Epithelial cell of proximal tubule (primary cell): ENCODE measurements at places on chromosomes 5 and 9. TPM values are rescaled to one million over a fixed set of nuclear protein-coding genes. Genes with fewer than 3 reads are reported as not detected.

The KCNV2 gene
- total RNA-seq, result not detected in 2 replicates

The NOXA1 gene
- 0.14 and 2.1 TPM in 2 replicates for total RNA-seq

The SPATA31D4 gene
- not detected in 2 replicates for total RNA-seq

The C8G gene
- total RNA-seq, result not detected in 2 replicates

The SLC34A1 gene
- not detected in 2 replicates for total RNA-seq

The ADRA1B gene
- 4.0 and 5.9 TPM in 2 replicates for total RNA-seq

The STPG3 gene
- not detected in 2 replicates for total RNA-seq

The CDX1 gene
- total RNA-seq, result not detected in 2 replicates

The SHISAL2B gene
- total RNA-seq, result not detected in 2 replicates

The CDKN2B-AS1 gene
- total RNA-seq, result 0.87 TPM in 1 of 2 replicates, not detected in the other

The PRLR gene
- 0.22 and 0.35 TPM in 2 replicates for total RNA-seq

The ELOVL7 gene
- total RNA-seq, result 6.3 and 7.5 TPM in 2 replicates

The IL5 gene
- not detected in 2 replicates for total RNA-seq

The EQTN gene
- not detected in 2 replicates for total RNA-seq

The GARIN3 gene
- not detected in 2 replicates for total RNA-seq

The PCYOX1L gene
- total RNA-seq, result 6.1 and 7.1 TPM in 2 replicates

The SEPTIN8 gene
- total RNA-seq, result 38.1 and 51.5 TPM in 2 replicates

The PDCD1LG2 gene
- total RNA-seq, result 2.7 and 12.4 TPM in 2 replicates

The PPP3R2 gene
- total RNA-seq, result not detected in 2 replicates

The MRPS2 gene
- 68.1 and 117 TPM in 2 replicates for total RNA-seq

The NOL6 gene
- 19.3 and 45.4 TPM in 2 replicates for total RNA-seq

The CCDC152 gene
- total RNA-seq, result 2.7 TPM in 2 replicates

The UBTD2 gene
- 15.1 and 25.2 TPM in 2 replicates for total RNA-seq

The SH2D3C gene
- not detected in 2 replicates for total RNA-seq

The CDC25C gene
- 14.2 and 17.6 TPM in 2 replicates for total RNA-seq

The ARSK gene
- 6.1 and 8.7 TPM in 2 replicates for total RNA-seq

The TEX48 gene
- total RNA-seq, result not detected in 2 replicates

The MLLT3 gene
- 29.3 and 44.3 TPM in 2 replicates for total RNA-seq

The IRX1 gene
- total RNA-seq, result 18.0 and 22.1 TPM in 2 replicates

The IFNA8 gene
- total RNA-seq, result not detected in 2 replicates

The IL9 gene
- total RNA-seq, result not detected in 2 replicates
